ENCODE measurements at places on chromosomes 11 and 22. TPM values are rescaled to one million over a fixed set of nuclear protein-coding genes. Genes with fewer than 3 reads are reported as not detected.

The ZNF280A gene
- not detected for polyA plus RNA-seq

- DNase-seq: no peak
These were observed 186.4 kb upstream of the MTMR2 start for GRCh38 chr11:96110302-96110701.

The HYLS1 gene
- polyA plus RNA-seq: 6.5 TPM

GRCh38 chr11:122189229-122189628, 73.2 kb upstream of the BLID start:
- no peak for DNase-seq
